ENCODE measurements at places on chromosomes 11 and 22. TPM values are rescaled to one million over a fixed set of nuclear protein-coding genes. Genes with fewer than 3 reads are reported as not detected.

The CCDC116 gene
- not detected for total RNA-seq

The SLC22A6 gene
- not detected for total RNA-seq

The CNGA4 gene
- not detected for total RNA-seq

The TSSK2 gene
- not detected for total RNA-seq

The MYEOV gene
- total RNA-seq: 13.3 TPM

The PHF21A gene
- total RNA-seq: 66.8 TPM

DNA sequence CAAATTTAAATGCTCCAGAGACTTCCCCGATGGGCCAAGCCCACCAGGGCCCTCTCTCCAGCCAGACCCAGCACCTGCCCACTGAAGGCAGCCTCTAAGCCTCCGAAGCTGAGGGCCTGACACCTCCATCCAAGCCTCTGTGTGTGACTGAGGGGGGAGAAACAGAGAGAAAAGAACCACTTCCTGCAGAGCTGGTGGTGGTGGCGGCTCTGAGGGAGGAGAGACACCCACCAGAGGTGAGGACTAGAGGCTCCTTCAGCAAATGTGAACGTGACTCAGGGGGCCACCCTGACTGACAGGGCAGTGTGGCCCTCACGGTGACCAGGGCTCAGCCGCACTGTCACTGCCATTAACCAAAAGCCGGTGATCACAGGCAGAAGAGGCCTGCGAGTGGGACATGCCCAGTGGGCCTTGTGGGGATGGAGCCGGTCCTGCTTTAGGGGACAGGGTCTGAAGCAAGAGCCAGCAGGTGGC is 31.0 kb upstream of the CD5 start:
- DNase-seq: no peak

- DNase-seq: no peak
Measured at GRCh38 chr22:38628444-38628843, 27.7 kb downstream of the FAM227A start.

GRCh38 chr11:131307506-131307905 is 62.9 kb upstream of the NTM start:
- DNase-seq: peak; percentile 22

DNA sequence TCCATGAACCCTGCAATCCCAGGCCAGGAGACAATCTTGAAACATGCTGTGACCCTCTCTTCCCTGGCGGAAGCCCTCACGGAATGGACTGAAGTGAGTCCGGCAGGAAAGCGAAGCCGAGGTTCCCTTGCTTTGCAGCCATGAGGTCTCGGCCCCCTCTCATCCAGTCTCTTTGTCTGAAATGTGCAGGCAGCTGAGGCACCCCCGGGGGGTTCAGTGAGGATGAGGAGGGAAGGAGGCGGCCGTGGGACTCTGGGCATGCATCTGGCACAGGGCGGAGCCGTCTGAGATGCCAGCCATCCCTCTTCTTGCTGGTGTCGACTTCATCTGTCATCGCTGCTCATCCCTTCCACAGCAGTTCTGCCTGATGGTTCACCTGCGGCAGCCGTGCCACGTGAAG is 1485.7 kb downstream of the BRD1 start:
- no peak for DNase-seq

DNA sequence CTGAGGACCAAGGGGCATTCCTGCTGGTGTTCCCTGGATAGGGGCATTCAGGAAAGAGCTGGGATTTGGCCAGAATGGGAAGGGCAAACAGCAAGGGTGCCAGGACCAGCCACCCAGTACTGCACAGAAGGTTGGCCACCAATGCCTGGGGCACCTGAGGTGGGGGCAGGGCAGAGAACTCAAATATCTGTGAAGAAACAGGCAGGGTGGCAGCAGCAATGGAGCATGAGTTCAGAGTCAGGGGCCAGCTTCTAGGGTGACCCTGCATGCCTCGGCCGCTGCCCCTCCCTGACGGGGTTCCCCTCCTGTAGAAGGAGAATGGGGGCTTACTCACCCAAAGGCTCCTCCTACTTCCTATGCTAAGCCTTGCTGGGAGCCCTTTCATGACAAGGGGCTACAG is 79.3 kb upstream of the SHANK2 start:
- DNase-seq: no peak

DNA sequence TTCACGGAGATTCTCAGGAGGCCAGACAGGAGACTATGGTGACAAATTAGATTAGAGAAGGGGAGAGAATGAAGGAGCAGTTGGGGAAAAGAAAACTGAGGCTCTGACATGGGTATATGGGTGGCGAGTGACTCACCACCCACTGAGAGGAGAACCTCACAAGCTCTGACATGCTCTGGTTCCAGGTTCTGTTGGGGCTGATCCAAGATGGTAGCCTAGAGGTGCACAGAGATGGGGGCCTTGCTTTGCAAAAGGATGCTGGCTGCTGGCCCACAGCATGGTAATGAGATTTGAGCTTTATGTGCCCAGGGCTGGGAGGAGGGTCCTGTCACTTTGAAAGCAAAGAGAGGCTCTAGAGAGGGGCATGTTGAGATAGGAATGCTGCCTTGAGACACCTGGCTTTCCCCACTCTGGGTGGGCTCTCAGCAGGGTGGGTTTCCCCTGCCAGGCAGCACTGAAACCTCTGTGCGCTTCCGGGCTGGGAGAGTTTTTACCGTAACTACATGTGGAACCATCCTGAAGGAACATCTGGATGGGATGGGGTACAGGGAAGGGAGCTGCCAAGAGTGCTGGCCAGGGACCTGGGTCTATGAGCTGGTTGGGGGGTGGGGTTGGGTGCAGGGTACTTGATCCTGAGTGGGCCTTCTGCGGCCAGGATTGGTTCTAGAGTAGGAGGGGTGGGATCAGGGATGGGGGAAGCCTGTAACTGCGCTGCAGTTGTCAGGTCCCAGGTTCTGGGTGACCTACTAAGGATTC is 1.2 kb upstream of the GRK2 start:
- DNase-seq: no peak

DNA sequence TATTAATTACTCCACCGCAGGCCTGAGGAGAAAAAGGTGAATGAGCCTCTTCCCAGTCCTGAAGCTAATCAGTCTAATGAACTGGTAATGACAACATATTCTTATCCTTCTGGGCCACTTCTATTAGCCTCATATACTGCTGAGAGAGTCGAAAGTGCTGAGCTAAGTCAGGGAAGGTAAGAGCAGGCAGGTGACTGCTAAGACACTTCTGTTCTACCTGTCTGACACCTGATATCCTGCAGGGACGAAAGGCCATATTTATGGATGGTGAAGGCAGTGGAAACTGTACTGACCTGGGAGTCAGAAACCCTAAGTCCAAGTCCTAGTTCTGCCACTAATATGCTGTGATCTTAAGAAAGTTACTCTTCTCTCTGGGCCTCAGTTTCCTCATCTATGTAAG is 3.5 kb downstream of the TBC1D10A start:
- no peak for DNase-seq

DNA sequence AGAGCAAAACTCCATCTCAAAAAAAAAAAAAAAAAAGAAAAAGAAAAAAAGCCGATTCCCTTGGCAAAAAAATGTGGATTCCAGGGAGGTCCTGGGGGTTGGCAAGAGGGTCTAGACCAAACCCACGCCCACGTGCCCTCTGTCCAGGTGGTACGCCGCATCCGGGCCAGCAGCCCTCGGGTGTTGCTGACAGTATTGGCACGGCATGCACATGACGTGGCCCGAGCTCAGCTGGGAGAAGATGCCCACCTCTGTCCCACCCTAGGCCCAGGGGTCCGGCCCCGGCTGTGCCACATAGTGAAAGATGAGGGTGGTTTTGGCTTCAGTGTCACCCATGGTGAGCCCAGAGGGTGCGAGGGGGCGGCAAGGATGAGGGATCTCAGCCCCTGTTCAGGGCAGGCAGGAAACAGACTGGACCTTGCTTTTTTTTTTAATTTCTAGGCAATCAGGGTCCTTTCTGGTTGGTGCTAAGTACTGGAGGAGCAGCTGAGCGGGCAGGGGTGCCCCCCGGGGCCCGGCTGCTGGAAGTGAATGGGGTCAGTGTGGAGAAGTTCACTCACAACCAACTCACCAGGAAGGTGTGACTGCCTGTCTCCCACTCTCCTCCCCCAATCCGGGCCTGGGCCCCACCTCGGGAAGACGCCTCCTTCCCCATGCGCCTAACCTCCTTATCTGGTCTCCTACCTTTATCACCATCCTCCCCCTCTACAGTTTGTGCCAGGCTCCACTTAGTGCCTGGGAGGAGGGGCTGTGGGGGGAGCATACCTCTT is 2.0 kb downstream of the NHERF4 start:
- no peak for DNase-seq

DNA sequence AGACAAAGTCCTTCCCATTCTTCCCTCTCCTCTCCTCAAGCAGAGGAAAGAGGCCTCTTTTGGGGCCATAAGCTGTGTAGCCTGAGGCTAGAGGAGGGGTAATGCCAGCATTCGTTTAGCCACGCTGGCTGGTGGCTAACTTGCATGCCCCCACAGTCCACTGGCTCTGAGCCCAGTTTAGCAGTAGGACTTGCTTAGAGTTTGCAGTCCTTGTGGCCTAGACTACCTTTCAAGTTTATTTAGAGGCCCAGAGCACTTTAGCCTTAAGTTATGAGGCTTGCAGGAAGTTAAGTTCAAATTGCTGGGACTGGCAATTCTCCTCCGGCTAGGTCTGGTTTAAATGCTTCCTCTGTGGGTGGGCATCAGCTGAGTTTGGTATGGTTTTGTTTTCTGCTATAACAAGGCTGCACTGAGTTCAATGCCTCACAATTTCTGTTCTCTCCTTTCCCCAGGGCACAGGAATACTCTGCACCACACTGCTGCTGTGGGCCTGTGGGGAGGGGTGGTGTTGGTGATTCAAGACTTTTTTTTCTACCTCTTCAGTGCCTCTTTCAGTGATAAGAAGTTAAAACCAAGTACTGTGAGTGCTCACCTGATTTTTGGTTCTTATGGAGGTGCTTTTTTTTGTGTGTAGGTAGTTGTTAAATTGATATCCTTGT is 281.0 kb upstream of the C11orf87 start:
- DNase-seq: no peak

- no peak for DNase-seq
Measured at GRCh38 chr22:47060718-47061117, 298.3 kb downstream of the TBC1D22A start.

GRCh38 chr22:32177221-32177765 is 18.2 kb upstream of the C22orf42 start:
- no peak for DNase-seq

- DNase-seq: no peak
Measured at GRCh38 chr11:67538306-67538705, 15.1 kb upstream of the CABP2 start.

DNA sequence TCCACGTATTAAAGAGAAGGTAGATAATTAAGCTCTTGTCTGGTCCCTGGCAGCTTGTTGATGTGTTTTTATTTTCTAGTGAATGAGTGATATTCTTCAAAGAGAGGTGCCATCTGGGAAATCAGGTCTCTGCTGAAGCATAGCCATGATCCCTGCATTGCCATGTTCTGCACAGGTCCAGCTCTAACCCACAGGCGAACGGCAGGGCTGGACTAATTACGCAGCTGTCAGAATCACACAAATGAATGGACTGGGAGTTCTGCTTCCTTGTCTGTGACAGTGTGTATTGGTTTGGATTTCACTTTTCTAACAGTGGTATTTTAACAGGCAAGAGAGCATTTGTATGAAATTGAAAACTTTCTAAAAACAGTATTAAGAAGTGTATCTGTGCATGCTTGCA is 235.6 kb downstream of the FAT3 start:
- DNase-seq: no peak

DNA sequence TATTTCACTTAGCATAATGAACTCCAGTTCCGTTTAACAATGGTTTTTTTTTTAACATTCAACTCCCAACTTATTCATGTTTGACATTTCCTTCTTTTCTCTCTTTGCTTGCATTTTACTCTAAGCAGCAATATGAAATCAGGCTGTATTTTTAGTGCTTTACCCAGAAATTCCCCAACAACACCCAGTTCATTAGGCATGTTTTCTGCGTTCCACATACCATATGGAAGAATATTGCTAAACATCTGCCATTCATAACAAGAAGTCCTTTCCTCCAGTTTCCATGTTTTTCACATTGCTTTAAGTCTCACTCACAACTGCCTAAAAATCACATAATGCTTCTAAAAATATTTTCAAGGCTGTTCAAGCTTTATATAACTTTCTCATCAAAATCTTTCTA is 45.8 kb downstream of the PLAAT5 start:
- DNase-seq: no peak

DNA sequence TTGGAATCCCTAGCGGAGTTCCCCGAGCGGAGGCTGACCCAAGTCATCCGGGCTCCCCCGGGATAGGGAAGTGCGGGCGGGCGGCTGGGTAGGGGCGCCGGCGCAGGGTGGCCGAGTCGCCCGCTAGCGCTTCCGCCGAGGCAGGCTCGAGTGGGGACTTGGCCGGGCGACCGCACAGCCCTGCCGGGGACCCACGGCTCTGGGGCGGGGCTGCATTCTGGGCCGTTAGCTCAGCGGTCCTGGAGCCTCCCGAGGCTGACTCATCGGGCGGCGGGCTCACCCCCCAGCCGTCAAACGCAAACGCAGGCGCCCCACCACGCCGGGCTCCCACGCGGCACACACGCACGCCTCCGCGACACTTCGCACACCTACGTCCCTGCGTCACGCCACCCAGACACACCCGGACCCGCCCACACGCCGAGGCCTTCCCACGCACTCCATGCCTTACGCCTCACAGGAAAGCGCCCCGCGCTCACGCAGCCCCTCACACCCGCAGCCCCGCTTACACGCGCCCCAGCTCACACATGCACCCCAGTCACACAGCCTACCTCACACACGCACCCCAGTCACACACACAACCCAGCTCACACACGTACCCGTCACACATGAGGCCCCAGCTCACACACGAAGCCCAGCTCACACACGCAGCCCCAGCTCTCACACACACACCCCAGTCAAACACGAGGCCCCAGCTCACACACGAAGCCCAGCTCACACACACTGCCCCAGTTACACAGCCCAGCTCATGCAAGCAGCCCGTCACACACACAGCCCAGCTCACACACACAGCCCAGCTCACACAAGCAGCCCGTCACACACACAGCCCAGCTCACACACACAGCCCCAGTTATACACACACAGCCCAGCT is 1.2 kb downstream of the PHLDB1 start:
- DNase-seq: peak; percentile 93

DNA sequence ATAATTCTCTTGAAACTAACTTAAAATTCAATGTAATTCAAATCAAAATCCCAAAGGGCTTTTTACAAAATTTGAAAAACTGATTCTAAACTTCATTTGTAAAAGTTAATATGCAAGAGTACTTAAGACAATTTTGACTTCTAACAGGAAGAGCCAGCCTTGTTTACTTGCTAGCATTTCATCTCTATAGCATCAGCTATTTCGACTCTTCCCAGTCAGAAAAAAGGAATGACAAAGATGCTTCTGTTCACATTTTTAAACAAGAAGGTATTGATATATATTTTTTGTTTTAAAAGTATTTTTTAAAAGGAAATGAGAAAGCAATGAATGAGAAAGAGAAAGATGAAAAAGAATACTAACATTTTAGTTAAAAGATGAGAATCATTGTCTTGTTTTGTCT is 16.4 kb downstream of the SLN start:
- DNase-seq: no peak

DNA sequence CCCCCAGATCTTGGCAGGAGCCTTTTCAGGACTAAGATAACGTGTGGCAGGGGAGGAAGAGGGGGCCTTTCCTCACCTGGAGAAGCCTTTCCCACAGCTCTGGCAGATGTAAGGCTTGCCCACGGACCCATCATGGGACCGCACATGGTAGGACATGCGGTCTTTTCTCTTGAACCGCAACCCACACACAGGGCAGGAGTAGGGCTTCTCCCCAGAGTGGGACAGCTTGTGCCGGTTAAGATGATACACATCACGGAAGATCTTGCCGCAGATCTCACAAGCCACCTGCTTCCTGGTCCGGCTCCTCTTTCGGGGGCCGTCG is 1.9 kb downstream of the PATZ1 start:
- DNase-seq: no peak

- DNase-seq: no peak
Measured at GRCh38 chr11:71252770-71253730, 673 bp upstream of the SHANK2 start.

- no peak for DNase-seq
Measured at GRCh38 chr11:128250482-128250881, 336.9 kb downstream of the ETS1 start.

Data from vagina (tissue), 2 donors.